ENCODE measurements at places on chromosomes 6 and 20. TPM values are rescaled to one million over a fixed set of nuclear protein-coding genes. Genes with fewer than 3 reads are reported as not detected.

LAMA5 gene
- 455 TPM for total RNA-seq

WFDC5 gene
- not detected for total RNA-seq

ENPP1 gene
- 1.2 TPM for total RNA-seq

RUNX2 gene
- 11.0 TPM for total RNA-seq

GPR63 gene
- total RNA-seq, result 1.8 TPM

TREML2 gene
- 0.75 TPM for total RNA-seq

HLA-DQA1 gene
- total RNA-seq, result 0.21 TPM
